Hindlimb muscle (tissue), 1 donor: ENCODE measurements at places on chromosomes 1 and 21. TPM values are rescaled to one million over a fixed set of nuclear protein-coding genes. Genes with fewer than 3 reads are reported as not detected.

Gene GNG4
- 0.28 TPM for polyA plus RNA-seq

Gene ZSWIM5
- polyA plus RNA-seq = 0.34 TPM

Gene AMPD1
- polyA plus RNA-seq = 142 TPM

Gene FCAMR
- polyA plus RNA-seq = not detected

Gene MAB21L3
- not detected for polyA plus RNA-seq

Gene RAB3B
- polyA plus RNA-seq = 0.21 TPM

Gene HES4
- 24.1 TPM for polyA plus RNA-seq

Gene NIBAN1
- polyA plus RNA-seq = 39.7 TPM

Gene AGMAT
- 3.4 TPM for polyA plus RNA-seq

Gene KRTAP21-2
- not detected for polyA plus RNA-seq

Gene CHODL
- 89.6 TPM for polyA plus RNA-seq

Gene KCNE2
- polyA plus RNA-seq = 0.75 TPM

Gene MYBPH
- 534 TPM for polyA plus RNA-seq

Gene LAX1
- 0.17 TPM for polyA plus RNA-seq

Gene MRPL37
- polyA plus RNA-seq = 65.1 TPM

Gene IL19
- polyA plus RNA-seq = not detected

Gene USP24
- 45.8 TPM for polyA plus RNA-seq

Gene GPATCH4
- polyA plus RNA-seq = 26.3 TPM

Gene FHAD1
- 2.1 TPM for polyA plus RNA-seq
